ENCODE measurements at places on chromosomes 7 and 10.
A peak's percentile ranks its signal among the peaks of the same experiment; 100 is the strongest.

DNA sequence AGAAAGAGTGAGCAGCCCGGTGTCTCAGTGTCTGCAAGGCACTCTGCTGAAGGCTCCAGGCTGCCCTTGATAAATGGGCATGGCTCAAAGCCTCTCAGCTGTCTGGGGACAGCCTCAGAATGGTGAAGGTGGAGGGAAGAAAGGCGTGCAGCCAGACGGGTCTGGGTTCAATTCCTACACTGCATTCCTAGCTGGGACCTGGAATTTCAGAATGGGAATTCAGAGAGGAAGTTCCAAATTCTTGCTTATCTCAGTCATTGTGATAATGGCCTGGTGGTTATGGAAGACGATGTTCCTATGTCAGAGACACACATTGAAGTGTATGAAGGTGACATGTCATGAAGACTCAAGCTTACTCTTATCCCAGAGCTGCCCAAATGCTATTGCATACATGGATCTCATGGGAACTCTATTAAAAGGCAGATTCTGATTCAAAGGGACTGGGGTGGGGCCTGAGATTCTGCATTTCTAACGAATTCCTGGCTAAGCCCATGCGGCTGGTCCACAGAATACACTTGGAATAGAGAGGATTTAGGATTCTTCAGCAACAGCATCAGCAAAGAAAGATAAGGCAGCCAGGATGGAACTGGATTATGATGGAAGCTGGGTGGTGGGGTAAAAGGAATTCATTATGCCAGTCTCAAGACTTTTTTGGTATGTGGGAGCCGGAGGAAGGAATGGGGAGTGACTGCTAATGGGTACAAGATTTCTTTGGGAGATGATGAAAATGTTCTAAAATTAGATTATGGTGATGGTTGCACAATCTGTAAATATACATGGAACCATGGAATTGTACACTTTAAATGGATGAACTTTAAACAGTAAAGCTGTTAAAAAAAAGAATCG lies 82.6 kb upstream of the ZMIZ1 start:
- no peak for DNase-seq

DNA sequence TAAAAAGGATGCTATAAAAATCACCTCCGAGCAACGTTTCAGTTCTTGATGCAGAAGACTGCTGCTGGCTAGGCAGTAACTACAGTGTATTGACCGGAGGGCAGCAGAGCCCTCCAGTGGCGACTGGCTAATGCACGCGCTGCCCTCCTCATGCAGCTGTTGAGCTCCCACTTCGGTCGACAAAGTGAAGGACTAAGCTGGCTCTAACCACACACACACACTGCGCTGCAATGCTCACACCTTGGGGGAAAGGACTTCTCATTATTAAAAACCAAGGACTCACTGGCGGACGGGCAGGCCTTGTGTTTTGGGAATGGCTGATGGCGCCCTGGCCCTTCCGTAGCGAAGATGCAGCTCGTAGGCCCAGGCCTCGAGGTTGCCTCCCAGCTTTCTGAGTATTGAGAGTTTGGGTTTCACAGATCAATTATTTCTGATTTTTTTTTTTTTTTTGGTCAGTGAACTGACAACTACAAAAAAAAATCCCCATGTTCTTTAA lies 120.9 kb upstream of the DIP2C start:
- DNase-seq, result peak; percentile 38

- DNase-seq, result no peak
Observed at GRCh38 chr7:1360521-1360971, 98.7 kb downstream of the MICALL2 start.

DNA sequence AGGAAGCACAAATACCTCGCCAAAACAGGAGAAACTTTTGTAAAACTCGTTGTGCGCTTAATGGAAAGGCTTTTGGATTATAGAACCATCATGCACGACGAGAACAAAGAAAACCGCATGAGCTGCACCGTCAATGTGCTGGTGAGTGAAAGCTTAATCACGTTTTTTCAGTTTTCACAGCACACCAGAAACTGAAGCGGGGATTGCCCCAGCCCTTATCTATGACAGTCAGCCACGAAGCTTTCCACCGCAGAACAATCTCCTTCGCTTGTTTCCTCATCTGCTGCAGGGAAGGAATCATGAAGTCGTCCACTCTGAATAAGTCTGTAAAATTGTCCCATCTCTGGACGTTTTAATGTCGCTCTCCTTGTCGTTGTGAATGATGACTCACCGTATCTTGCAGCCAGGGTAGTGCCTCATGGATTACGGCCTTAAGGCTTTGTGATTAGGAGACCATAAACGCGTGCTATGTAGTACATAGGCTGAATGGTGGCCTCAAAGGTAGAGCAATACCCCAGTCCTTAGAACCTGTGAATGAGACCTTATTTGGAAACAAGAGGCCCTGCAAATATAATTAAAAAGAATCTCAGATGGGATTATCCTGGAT lies 174.9 kb upstream of the NPS start:
- DNase-seq, result peak; percentile 83

DNA sequence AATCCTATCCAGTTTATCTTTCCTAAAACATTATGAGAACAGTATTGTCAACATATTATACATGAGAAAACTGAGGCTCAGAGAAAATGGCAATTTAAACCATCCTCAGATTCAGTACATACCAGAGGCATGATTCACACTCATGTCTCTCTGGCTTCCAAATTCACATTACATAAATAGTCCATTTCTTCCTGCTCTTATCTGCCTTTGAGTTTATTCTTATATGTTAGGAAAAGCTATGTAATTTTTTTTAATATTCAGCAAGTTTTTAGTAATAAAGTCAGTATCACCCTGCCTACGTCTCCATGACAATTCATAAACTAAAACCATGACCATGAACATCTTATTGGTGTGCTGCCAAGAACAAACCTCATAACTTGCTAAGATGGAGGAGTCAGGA lies 1260.2 kb upstream of the SORCS1 start:
- no peak for DNase-seq

- DNase-seq, result no peak
Observed at GRCh38 chr7:120837599-120837998, 20.3 kb downstream of the TSPAN12 start.

DNA sequence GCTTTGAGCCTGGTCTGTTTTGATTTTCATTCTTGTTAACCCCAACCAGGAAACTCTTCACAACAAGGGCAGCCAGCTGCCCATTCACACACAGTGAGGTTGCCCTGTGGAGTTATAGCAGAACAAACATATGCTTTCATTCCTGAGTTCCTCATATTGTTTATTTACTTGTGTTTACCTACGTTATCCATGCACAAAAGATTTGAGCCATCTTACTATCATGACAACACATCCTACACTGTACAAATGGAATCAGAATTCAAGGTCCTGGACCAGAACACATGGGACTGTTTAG lies 21.7 kb upstream of the BMPER start:
- DNase-seq, result no peak

DNA sequence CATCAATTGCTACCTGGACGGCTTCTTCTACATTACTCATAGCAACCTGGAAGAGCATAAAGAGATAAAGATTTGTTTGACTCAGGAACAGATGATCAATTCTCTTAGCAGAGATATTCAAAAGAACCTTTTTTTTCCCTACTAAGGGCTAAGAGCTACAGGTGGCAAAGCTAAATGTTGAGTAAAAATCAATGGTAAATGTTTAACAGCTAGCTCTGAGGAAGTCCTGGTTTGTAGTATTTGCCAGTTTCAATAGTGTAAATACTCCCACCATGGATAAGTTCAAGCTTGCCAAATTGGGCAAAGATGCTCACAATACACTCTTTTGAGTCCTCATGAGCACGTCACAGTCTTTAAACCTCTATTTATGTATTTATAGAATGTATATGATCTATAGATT lies 64.0 kb downstream of the AKR1E2 start:
- no peak for DNase-seq

- DNase-seq, result peak; percentile 43
Observed at GRCh38 chr7:80722616-80723195, 84.3 kb downstream of the CD36 start.

DNA sequence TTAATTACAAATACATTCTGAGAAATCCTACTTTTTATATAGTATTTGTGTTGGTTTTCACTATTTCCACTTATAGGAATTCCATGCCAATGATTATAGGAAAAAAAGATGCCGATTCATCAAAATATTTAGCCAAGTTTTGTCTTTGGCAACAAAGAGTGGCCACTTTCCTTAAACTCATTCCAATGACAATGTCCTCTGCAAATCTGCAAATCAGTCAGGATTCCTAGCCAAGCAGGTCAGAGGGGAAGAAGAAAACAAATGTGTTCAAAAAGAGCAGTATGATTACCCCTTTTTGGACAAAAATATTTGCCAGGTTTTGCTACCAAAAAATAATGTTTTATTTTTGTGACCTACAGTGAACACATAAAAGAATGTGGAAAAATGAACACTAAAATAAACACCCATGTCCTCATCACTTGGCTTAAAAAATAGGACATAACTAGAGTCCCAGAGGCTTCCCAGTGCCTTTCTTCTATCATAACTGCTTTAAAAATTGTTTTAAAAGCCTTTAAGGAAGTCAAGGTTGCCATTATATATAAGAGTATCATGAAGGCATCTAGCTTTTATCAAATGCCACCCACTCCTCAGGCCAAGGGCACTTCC lies 125.9 kb downstream of the ADAM12 start:
- no peak for DNase-seq

DNA sequence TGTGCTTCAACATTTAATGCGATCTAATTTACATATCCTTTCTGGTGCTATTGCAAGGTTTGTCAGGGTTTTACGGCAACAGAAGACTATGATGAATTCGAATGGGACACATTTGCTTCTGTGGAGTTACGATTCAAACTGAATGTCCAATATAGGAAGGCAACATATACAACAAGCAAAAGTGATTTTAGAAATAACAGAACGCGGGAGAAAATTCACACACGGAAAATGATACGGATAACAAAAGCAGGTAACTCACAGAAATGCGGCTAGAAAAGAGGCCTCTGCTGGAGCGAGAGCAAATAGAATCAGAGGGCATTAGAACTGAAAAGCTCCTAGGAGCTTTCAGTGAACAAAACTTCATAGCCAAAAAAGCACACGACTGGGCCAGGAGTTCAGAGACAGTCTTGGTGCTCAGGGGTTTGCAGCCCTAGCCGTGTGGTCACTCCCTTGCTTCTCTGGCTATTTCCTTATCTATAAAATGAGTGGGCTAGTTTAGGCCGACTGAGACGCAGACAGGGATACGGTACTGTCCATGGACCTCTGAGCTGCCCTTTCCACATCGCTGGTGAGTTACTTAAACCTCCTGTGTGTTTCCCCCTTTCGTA lies 557 bp upstream of the TAX1BP1 start:
- peak; percentile 81 for DNase-seq

DNA sequence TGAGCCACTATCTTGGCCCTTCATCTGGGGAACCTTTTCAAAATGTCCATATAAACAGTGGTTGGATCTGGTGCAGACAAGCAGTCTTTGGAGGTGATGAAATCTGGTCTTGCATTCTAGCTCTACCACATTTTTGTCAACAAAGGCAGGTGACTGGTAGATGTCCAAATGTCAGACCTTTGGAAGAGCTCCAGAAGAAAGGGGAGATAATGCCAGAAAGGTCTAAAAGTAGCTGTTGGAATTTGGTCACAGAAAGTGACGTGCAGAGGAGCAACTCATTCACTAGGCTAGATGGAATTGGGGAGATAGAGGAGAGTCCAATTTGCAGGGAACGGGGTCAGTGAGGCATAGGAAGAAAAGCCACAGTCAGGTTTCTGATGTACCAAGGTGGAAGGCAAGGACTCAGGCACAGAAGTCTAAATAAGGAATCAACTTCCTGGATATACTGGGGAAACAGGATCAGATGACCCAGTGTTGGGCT lies 36.4 kb upstream of the WAC start:
- no peak for DNase-seq

GRCh38 chr7:47264021-47264651 lies 317.8 kb downstream of the TNS3 start:
- DNase-seq, result no peak

GRCh38 chr7:155234950-155235789 lies 62.5 kb upstream of the INSIG1 start:
- no peak for DNase-seq

- no peak for DNase-seq
Observed at GRCh38 chr7:150586068-150586784, 19.0 kb downstream of the GIMAP4 start.

DNA sequence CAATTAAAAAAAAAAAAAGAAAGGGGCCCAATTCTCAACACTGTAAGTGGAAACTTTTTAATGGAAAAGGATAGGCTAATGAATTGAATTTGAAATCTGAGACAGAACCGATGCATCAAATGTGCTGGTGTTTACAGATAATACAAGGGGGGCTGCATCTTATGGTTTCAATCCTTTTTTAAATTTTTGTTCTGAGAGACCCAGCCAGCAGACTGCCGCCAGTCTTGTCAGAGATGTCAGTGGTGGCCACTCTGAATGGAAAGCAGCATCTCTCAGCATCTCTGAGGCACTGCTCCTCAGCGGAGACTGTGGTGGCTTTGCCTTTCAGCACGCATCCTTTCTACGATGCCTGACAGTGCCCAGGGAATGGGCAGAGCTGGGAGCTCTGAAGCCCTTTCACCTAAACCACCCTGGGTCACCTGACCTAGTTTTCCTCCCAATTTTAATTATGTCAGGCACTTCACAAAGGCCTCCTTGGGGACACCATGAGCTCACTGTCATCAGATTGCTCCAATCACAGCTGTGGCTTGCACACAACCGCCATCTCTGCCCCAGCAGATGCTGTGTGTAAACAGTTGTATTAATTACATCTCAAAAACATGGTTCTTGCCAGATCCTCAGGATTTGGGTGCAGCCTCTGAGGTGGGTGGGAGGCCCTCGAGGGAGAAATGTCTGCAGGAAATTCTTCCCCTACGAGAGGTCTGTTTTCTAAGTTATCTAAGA lies 81.2 kb downstream of the EGFR start:
- no peak for DNase-seq

DNA sequence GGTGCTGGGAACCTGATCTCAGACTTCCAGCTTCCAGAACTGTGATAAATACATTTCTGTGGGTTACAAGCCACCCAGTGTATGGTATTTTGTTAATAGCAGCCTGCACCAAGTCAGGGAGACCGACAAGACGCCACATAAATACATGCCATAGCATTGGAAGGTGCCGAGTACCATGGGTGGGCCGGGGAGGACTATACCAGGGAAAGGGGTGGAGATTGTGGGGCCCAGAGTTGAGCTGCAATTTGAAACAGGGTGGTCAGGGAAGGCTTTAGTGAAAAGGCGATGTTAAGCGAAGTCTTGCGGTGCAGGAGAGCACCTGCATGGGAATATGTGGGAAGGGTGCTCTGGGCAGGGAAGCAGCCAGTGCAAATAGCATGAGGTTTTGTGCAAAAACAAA lies 88.9 kb upstream of the LRRC4 start:
- DNase-seq, result no peak

DNA sequence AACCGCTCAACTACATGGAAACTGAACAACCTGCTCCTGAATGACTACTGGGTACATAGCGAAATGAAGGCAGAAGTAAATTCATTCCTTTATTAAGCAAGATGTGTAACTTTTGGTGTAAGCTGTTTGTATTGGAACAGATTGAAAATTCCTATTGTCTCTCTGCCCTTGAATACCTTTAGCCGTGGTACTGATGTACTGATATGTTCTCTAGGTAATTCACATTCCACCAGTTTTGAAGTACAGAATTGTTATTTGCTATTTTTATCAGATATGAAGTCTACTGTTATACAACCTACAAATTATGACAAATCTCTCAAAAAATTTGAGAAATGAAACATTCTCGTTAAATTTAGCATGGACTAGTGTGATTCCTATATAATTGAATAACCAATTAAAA lies 17.7 kb downstream of the ZMYND11 start:
- no peak for DNase-seq

- DNase-seq, result peak; percentile 41
Observed at GRCh38 chr10:125448596-125448995, 234.4 kb downstream of the TEX36 start.

Measured in NCI-H82 (cell line).